ENCODE measurements at places on chromosomes 2 and 18. TPM values are rescaled to one million over a fixed set of nuclear protein-coding genes. Genes with fewer than 3 reads are reported as not detected.

HOXD12 gene
- not detected for total RNA-seq

UGT1A3 gene
- total RNA-seq = 2.6 TPM

ELOA2 gene
- not detected for total RNA-seq

DSG1 gene
- not detected for total RNA-seq

DNA sequence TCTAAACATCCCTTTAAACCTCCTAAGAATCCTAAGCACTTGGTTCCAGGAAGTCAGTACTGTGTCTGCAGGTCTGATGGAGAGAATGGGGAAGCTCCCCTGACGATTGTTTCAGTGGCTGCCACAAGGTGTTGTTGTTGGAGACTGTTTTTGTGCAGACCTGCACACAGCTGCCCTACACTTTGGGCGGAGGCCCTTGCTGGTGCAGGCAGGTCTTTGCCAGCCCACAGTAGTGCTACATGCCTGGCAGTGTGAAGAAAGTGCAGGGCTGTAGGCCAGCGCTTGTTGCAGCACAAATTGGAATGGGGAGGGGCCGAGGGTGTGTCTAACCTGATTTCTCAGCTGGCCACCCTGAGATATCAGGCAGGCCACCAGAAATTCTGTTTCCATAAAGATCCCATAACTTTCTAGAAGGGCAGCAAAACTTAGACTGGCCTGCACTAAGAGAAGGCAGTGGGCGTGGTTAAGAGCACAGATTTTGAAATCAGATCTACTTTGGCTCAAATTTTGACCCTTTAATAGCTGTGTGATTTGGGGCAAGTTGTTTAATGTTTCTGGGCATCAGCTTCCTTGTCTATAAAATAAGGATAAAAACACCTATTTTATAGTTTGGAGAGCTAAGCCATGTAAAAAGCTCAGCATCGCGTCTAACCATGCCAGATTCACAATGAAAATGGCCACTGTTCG, 83.7 kb upstream of the SLC1A4 start:
- no peak for DNase-seq

DNA sequence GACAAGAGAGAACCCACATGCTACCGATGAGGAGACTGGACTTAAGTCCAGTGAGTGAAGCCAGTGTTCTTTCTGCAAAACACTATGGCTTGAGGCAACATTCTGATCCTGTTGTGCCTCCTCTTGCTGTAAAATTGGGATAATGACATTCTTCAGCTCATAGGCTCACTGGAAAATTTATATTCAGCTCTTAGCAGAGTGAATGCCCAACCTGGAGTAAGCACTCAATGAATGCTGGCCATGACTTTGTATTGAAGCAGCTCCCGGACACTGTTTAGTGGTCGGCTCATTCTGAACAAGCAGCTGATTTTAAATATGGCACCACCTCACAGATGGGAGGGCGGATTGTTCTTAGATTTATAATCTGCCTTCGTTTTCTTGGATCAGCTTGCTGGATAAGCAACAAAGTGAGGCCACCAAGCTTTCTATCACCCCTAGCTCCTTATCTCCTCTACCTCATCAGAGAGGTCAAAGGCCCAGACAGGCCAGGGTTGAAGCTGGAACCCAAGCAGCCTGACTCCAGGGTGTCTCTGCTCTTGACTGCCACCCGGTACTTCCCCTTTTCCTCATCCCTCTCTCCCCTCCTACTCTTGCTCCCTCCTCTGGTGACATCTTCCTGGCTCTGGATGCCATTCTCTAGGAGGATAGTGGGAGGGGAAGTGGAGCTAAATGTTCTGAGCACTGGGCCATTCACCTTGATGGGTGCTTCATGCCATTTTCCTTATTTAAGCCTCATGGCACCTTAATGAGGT, 11.5 kb downstream of the SLC9A4 start:
- DNase-seq = no peak

- peak; percentile 75 for DNase-seq
Measured at GRCh38 chr18:48777026-48777743, 173.6 kb downstream of the SMAD7 start.

- DNase-seq = no peak
Measured at GRCh38 chr2:184847331-184847730, 249.0 kb downstream of the ZNF804A start.

DNA sequence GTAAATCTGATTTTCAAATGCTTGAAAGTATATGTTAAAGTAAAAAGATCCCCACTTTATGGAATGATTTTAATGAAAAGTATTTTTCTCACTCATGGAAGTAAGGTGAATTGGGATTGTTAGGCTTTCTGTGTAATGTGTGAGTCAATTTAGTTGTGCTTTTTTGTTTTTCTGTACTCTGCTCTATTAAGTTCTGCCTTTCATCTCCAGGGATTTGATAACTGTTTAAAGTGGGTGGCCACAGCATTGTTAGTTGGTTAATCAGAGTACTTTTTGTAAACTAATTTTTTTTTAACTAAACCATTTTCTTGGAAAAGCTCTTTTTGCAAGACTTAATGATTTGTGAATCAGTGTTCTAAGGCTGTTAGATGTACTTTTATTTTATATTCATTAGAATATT, 76.8 kb downstream of the ABI2 start:
- no peak for DNase-seq

DNA sequence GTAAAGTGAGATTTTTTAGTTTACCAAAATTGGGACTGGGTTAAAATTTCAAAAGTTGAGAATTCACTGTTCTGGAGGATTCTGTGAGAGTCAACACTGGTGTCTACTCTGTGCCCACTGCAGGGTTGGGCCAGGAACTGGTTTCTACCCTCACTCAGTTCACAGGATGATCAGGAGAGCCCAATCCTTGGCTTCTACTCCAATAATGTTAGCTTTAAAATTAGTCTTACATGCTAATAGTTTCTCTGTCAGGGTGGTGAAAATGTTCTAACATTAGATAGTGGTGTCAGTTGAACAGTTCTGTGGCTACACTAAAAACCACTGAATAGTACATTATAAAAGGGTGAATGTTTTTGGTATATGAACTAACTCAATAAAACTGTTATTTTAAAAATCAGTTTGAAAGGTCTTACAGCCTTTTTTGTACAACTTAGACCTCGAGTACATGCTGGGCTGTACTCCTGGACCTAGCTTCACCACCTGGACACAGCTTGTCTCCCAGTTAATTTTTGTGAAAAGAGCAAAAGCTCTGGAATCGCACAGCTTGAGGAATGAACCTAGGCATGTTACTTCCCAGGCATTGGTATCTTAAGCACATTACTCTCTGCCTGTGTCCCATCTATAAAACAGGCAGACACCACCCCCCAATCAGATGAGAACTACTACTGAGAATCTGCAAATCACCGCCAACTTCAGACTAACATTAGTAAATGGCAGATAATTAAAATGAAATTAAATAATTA, 44.4 kb downstream of the ACVR1 start:
- no peak for DNase-seq

- DNase-seq = no peak
Measured at GRCh38 chr2:230811508-230811907, 53.2 kb upstream of the ITM2C start.
